ENCODE measurements at places on chromosomes 13 and 19. TPM values are rescaled to one million over a fixed set of nuclear protein-coding genes. Genes with fewer than 3 reads are reported as not detected.

RUVBL2 gene
- 72.6 TPM for total RNA-seq

ZSCAN4 gene
- not detected for total RNA-seq

ZNF443 gene
- 7.7 TPM for total RNA-seq

PRX gene
- 1.2 TPM for total RNA-seq

Data from type B pancreatic cell (in vitro differentiated cells).